Activated naive CD4-positive, alpha-beta T cell treated with anti-CD3 and anti-CD28 coated beads for 36 hours (primary cell): ENCODE measurements at places on chromosomes 5 and 9.

DNA sequence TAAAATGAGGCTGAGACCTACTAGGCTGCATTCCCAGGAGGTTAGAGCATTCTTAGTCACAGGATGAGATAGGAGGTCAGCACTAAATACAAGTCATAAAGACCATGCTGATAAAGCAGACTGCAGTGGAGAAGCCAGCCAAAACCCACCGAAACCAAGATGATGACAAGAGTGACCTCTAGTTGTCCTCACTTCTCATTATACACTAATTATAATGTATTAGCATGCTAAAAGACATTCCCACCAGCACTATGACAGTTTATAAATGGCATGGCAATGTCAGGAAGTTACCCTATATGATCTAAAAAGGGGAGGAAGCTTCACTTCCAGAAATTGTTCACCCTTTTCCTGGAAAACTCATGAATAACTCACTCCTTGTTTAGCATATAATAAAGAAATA lies 88.6 kb downstream of the PLPPR1 start:
- DNase-seq = no peak

- DNase-seq = no peak
These were observed 10.6 kb downstream of the TMEM167A start for GRCh38 chr5:83066548-83067110.

GRCh38 chr5:6059137-6059800 lies 319.1 kb downstream of the MED10 start:
- no peak for DNase-seq

GRCh38 chr5:40570408-40571129 lies 109.1 kb upstream of the PTGER4 start:
- DNase-seq = no peak

DNA sequence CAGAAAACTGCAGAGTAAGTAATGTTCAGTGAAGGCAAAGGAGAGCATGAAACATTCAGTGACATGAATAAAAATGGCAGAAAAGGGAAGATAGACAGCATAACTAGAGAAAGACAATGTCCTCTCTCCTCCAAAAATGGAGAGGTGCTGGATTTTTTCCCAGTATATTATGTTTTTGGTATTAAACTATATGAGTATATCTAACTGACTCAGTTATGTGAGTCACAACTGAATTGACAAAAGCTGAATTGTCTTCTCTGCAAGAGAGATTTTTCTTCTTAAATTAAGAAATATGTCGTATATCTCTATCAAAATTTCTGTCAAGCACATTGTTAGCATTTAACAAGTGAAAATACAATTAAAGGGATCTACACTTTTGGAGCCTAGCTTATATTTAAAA lies 375.1 kb downstream of the CHSY3 start:
- DNase-seq = no peak

- no peak for DNase-seq
These were observed 104.7 kb downstream of the ISL1 start for GRCh38 chr5:51487952-51488351.

GRCh38 chr5:22596404-22596970 lies 256.7 kb downstream of the CDH12 start:
- no peak for DNase-seq

GRCh38 chr9:133488686-133489252 lies 9.9 kb upstream of the SLC2A6 start:
- DNase-seq = no peak

DNA sequence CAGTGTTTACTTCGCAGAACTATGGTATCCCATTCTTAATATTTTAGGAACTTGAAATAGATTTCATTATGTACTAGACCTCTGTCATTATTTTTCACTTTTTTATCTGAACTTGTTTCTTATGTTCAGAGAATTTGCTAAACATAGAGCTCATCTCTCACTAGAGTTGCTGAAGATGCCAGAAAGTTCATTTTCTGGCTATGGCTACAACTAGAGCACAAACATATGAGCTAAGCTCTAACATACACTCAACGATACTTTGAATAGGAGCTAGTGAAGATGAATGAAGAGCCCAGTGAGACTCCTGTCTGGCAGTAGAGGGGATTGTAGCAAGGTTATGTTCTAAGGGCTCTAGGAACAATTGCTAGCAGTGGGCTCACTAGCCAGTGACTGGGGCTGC lies 582.2 kb downstream of the KIF4B start:
- no peak for DNase-seq

DNA sequence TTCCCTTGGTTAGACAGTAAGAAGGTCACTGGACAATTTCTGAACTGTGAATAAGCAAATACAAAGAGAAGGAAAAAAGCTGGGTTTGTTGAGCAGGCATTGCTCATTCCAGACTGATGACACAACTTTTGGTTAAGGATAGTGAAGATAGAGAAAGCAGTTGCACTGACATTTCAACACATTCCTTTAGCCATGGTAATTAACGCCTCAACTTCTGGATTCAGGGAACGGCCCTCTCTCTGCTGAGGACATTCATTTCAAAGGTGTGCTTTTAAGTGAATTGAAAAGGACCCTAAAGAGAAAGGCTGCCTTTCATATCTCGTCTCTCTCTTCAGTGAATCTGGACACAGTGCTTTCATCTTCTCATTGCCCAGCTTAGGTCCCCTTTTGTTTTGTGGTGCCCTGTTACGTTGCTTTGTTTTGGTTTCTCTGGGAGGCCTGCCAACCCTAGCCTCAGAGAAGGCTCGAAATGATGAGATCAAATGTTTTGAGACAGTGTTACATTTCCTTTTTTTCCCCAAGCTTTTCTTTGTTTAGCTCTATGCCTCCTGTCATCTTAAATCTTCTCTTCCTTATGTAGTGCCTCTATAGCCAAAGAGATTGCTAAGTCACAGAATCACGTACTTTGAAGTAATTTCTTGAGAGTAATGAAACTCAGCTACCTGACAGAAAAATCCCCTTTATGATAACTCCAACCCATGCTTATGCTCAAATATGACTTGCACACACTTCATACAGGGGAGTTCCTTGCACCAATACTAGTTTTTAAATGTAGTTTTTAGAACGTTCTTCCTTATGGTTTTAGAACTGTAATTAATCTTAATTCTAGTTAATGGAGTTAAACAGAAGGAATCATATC lies 94.4 kb upstream of the IFNE start:
- peak; percentile 80 for DNase-seq

GRCh38 chr9:93343663-93344062 lies 107.8 kb upstream of the FAM120A start:
- no peak for DNase-seq

DNA sequence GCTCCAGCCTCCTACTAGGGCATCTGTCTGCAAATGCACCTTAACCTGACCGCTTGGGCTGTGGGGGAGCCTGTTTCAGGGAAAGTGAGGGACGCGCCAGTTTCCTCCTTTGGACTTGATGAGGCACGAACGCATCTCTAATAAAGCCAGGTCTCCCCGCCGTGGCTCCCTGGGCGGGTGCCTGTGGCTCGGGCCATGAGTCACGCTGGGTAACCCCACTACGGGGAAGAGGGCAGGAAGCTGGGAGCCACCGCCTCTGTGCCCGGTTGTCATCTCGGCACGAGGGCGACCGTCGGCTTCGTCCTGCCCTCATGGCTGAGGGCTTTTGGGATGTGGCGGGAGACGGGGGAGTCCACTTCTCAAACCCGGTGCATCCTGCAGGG lies 12.1 kb downstream of the NOTCH1 start:
- peak; percentile 94 for DNase-seq
